NCI-H524 treated with DMSO at 0.1 percent for 48 hours (cell line): ENCODE measurements at places on chromosomes 16 and 17.
A peak's percentile ranks its signal among the peaks of the same experiment; 100 is the strongest.

- no peak for DNase-seq
These were observed 56.6 kb downstream of the NCOR1 start for GRCh38 chr17:16158714-16159113.

DNA sequence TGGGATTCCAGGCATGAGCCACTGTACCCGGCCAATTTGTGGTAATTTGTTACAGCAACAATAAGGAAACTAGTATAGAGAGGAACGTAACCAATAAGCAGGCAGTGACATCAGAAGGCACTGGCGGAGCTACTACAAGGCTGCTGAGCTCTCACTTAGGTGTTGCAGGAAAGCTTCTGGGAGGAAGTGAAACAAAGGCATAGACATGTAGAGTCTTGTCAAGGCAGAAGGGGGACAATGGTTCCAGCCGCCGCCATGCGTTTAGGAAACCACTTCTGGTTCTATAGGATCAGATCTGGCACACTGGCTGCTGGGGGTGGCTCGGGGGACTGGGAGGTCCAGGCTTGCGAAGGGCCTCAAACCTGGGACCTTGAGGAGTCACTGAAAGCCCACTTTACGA is 9.4 kb upstream of the CPSF4L start:
- DNase-seq = no peak

- DNase-seq = no peak
These were observed 19.9 kb upstream of the CYTH1 start for GRCh38 chr17:78802008-78802407.

DNA sequence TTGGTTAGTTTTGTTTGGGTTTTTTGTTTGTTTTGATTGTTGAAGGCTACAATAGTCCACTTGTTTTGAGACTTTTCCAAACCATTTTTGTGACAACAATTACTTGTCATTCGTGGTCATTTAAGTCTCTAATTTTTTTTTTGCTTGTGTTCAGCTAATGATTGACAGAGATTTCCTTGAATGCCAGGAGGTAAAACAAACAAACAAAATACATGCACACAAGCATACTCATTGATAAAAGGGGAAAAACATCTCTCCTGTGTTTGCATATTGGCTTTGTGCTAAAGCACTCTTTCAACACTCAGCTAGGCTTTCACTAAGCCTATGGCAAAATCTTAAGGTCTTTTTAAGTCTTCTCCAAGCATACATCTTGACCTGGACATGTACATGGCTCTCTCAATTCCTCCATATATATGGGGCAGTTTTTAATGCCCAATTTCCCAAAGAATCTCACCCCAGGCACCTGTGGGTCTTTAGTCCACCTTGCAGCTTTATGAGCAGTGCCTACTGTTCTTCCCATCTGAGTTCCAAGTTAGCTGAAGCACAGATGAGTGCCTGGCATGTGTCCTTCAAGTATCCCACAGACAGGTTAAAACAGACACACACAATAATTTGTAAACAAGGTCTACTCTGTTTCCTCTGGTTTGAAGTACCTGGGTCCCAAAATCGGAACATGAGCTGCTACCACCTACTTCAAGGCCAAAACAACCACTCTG is 24.2 kb upstream of the HS3ST3B1 start:
- DNase-seq = no peak

- no peak for DNase-seq
These were observed 22.8 kb downstream of the PGS1 start for GRCh38 chr17:78401246-78401645.

- no peak for DNase-seq
These were observed 124.2 kb downstream of the PARN start for GRCh38 chr16:14505846-14506245.

DNA sequence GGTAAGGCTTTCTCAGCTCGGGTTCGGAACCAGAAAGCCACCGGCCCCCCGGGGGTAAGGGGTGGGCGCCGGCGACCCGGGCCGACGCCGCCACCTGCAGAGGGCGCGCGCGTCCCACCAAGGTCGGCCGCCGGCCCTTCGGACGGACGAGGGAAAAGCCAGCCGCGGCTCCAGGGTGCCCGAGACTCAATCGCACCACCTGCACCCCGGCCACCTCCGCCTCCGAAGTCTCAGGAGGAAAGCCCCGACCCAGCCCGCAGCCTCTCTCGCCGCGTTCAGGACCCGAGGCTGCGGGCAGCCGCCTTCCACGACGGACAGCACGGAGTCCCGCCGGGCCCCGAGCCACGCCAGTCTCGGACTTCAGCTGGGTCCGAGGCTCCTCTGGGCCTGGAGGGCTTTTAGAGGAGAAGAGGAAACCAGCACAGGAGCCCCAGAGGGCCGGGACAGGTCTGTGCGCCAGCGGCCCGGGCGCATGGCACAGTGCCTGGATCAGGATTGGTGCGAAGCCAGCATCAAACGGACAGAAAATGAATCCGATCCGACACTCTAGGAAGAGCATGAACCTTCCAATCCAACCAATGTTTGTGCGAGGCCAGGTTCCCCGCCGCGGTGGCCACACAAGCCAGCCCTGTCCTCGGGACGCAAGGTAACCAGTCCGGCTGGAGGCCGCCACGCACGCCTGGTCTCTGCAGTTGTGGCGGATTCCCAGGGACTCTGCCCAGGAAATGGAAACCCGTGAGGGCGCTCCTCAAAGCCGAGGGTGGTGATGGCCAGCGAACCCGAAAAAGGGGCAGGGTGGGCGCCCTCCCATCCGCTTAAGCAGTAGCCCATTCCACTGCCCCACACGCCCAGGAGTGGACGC is 6.7 kb downstream of the CBX8 start:
- DNase-seq = no peak

DNA sequence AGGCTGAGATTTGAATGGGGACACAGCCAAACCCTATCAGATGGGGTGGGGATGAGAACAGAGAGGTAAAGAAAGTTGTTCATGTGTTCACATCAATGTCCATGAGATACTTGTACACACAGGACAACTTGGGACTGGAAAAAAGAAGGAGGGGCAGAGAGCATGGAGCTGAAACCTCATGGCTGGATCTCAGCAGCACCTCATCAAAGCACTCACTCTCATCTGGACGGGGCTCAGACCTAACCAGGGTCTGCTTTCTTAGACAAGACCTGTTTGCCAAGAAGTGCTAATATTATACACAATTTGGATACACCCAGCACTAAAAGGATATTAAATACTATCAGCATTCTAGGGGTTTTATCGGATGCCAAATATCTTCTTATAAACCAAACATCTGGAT is 399.8 kb downstream of the SLC39A11 start:
- no peak for DNase-seq

DNA sequence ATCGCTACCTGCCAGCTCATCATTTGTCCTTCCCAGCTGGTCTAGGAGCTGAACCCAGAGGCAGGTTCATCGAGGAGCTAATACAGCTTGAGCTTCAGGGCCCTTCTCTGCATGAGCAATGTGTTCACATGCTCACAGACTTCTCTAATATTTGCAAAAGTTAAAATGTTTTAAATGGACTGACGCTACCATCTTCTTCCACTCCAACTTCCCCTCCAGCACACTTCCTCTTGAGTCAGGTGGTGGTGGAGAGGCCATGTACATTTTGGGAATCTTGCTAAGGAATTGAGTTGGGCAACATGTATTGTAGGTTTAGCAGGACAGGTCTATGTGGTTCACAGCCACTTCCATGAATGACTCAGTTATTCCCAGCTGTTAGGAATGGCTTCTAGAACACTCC is 21.6 kb upstream of the RHOT1 start:
- no peak for DNase-seq

DNA sequence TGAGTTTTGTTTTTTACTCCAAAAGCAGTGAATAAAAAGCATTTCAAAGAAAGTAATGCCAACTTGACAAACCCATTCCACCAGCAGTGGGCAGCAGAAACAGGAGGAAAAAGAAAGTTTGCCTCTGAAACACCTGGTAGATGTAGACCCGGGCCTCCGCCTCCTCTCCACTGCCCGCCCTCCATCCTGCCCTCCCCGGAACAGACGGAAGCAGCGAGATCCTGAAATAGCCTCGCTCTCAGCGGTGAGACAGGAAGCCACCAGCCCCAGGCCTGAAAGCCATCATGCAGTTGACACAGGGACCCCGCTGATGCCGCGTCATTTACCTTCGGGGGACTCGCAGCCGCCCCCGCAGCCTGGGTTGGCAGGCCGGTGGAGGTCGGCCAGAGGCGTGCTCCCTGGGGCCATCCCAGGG is 67.8 kb downstream of the C16orf78 start:
- peak; percentile 76 for DNase-seq

DNA sequence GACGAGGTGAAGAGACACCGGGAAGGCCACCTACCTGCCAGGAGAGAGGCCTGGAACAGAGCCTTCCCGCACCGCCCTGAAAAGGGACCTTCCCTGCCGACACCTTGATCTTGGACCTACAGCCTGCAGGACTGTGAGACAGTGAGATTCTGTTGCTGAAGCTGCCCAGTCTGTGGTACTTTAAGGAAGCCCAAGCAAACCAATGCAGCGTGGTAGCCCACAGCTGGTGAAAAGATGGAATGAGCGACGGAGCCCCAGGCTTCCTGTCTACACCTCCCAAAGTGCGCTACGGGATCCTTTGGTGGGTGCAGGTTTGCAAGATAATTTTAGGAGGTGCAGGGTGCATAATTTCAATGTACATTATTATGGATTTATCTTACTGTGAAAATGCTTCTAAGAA is 33.9 kb downstream of the TNFRSF13B start:
- no peak for DNase-seq

- no peak for DNase-seq
These were observed 106.7 kb downstream of the CMIP start for GRCh38 chr16:81551151-81551808.

DNA sequence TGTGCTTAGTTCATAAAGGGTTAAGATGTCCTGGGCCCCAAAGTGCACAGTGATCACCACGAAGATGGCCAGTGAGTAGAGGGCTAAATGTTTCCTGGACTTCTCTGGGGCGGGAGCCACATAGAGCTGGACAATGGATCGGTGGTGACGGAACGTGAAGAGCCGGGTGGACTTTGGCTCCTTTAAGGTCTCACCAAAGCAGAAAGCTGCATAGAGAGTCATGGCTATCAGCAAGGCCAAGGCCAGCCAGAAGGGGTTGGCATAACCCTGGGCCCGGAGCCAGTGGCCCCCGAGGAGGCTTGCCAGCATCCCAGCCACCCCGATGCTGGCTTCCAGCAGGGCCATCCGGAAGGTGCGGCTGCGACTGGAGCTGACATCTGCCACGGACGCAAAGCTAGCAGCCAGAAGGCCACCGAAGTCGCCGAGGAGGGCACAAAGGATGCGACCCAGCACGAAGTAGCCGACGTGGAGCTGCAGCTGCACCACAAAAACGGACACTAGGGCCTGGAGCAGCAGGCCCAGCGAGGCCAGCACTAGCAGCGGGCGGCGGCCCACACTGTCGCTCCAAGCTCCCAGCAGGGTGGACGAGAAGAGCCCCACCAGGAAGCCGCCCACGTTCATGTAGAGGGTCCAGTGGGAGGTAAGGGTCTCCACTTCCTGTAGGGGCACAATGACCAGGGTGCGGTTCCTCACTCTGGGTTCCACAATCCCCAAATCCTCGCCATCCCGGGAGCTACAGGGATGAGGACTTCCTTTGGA is 1.0 kb downstream of the SLC46A1 start:
- no peak for DNase-seq

DNA sequence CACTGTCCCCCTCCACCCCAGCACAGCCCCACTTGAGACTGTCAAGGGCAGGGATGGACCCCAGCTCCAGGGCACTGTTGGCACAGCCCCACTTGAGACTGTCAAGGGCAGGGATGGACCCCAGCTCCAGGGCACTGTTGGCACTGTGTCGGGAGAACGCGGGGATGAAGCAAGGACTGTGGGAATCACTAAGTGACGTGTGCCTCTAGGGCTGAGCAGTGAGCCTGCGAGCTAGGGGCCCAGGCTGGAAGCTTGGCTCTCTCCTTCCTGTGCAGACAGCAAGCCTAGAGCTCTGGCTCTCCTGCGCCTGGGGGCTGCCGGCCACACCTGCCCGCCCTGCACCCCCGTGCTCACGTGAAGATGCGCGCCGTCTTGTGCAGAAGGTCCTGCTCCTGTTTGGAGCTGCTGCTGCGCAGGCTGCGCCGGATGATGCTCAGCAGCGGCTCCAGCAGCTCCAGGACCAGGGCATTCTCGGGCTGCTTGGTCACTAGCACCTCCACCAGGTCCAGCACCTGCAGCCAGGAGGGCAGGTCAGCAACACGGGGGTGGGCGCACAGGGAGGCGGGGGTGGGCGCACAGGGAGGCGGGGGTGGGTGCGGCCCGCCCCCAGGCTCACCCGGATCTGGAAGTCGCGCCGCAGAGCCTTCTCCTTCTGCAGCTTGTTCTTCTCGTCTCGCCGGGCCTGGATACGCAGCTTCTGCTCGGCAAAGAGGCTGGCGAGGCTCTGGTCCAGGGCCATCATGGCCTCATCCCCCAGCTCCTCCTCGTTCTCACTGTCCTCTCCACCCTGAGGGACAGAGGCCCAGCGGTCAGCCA is 10.8 kb downstream of the MYBBP1A start:
- DNase-seq = no peak
